ENCODE measurements at places on chromosomes 7 and 10.

- DNase-seq, result no peak
These were observed 561.5 kb upstream of the POT1 start for GRCh38 chr7:125491137-125491536.

DNA sequence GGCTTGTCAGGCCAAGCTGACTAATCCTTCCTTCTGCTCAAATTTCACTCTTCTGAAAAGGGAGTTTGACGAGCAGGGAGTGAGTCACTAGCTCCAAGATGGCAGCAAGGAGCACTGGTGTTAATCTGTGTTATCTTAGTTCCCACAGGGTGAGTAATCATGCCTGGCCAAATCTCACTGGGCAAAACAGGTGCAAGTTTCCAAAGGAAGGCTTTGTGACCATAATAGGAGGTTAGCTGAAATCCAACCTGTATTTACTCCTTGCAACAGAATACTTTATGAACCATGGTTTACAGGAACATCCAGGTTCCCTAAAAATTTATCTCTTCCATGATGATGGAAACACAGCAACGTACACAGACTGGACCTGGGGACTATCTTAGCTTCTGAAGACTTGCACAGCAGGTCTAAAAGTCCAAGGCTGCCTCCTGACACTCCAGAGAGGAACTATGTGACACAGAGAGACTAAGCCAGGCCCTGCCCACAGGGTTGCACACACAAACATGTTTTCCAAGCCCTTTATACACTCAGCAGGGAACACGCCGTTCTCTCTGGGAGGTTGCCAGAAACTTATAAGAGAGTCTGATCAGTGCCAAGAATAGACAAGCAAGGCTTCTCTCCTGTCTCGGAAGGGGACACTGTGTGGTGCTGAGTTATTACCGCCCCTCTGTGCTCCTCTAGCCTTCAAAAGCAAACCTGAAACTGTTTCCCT lies 46.3 kb downstream of the PDK4 start:
- DNase-seq, result no peak

GRCh38 chr10:118793545-118793944 lies 38.8 kb upstream of the CACUL1 start:
- DNase-seq, result no peak

- DNase-seq, result no peak
These were observed 67.4 kb downstream of the PDGFA start for GRCh38 chr7:452226-452751.

GRCh38 chr7:94368371-94368791 lies 26.3 kb upstream of the COL1A2 start:
- DNase-seq, result no peak

GRCh38 chr7:121372376-121373010 lies 23.6 kb downstream of the FAM3C start:
- no peak for DNase-seq

DNA sequence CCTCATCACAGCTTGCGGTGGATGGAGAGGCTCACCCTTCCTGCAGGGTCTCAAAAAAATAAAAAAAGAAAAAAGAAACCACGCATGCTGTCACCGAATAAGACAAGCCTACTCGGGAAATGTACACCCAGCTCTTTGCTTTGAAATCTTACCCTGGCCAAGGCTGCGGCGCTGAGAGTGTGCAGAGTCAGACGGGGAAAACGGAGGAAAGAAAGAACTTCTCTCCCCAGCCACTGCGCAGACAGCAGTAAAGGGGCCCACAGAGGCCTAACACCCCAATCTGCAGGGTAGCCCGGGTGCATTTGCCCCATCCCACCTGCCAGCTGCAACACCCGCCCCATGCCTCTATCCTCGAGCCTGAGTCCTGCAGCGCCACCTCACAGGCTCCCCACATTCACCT lies 14.8 kb downstream of the SLIT1 start:
- DNase-seq, result no peak

DNA sequence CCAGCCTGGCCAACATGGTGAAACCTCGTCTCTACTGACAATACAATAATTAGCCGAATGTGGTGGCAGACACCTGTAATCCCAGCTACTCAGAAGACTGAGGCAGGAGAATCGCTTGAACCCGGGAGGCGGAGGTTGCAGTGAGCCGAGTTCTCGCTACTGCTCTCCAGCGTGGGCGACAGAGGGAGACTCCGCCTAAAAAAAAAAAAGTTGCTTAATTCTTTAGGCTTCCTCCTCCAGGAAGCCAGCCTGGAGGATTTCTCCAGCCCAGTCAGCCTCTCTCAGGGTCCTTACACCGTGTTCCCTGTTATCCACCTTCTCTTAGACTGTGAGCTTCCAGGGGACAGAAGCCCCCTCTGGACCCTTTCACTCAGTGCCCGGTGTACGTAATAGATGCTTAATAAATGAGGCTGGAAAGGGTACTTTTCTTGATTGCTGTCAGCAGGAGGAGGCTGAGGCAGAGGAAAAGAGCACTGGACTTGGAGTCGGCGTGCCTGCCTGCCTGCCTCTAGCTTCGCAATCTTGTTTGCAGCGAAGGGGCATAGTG lies 16.4 kb upstream of the NODAL start:
- no peak for DNase-seq

- DNase-seq, result no peak
These were observed 152.9 kb downstream of the ADAM12 start for GRCh38 chr10:126235091-126235978.

DNA sequence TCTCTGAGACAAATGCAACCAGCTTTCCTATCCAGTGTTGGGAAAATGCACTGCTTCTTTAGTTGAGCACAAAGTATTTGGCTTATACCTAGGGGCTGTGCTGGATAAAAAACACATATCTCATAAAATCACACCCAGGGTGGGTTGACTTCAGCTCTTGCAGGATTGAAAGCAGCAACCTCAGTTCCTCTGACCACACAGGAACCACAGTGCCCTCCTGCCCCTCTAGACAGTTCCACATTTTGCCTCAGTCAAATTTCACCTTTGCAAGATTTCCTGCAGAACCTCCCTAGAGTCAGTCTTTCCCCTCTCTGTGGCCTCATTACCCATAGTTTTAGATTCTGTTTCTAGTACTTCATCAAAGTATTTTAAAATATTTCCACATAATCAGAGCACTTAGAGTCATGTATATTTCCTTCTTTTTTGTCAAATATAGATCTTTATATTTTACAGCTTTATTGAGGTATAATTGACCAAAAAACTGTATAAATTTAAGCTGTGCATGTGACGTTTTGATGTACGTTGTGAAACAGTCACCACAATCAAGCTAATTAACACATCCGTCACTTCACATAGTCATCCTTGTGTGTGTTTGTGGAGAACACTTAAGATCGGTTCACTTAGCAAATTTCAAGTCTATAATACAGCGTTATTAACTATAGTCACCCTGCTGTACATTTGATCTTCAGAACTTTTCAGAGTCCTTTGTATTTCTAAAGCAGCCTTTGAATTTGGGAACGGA lies 37.0 kb upstream of the EGR2 start:
- DNase-seq, result no peak

DNA sequence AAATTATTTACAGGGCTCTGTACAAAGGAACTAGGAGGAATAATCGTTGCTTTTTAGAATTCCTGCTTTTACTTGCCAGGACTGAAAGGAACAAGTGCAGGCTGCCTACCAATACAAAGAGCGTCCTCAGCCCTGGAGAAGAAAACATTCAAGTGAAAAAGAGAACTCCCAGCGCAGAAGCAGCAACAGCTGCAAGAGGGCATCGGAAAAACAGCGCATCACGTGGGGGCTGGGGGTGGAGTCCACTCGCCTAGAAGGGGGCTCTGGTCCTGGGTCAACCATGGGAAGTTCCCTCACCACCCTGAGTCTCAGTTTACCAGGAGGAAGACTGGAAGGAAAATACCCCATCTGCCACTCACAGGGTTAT lies 385 bp upstream of the C10orf90 start:
- DNase-seq, result no peak

- no peak for DNase-seq
These were observed 78.7 kb downstream of the DYNC2I1 start for GRCh38 chr7:158935062-158935461.

GRCh38 chr7:111749625-111750024 lies 187.3 kb upstream of the IMMP2L start:
- no peak for DNase-seq

DNA sequence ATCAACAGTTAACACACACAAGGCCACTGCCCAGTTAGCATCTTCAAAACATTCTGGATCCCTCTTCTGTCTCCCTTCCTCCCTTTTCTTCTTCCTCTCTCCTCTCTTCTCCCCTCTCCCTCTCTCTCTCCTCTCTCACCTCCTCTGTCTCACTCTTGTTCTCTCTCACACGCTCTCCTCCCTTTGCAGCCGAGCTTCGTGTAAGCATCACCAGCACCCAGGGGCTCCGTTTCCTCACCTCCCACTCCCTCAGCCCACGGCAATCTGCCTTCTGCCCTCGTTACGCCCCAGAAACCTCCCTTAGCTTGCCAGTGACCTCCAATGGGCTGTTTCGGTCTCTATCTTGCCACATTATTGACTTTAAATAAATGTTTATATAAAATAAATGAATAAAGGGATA lies 147.4 kb downstream of the TEX36 start:
- DNase-seq, result no peak

- no peak for DNase-seq
These were observed 125.0 kb upstream of the PPP2R2D start for GRCh38 chr10:131775833-131776232.

GRCh38 chr7:38122501-38122900 lies 55.5 kb upstream of the STARD3NL start:
- no peak for DNase-seq

DNA sequence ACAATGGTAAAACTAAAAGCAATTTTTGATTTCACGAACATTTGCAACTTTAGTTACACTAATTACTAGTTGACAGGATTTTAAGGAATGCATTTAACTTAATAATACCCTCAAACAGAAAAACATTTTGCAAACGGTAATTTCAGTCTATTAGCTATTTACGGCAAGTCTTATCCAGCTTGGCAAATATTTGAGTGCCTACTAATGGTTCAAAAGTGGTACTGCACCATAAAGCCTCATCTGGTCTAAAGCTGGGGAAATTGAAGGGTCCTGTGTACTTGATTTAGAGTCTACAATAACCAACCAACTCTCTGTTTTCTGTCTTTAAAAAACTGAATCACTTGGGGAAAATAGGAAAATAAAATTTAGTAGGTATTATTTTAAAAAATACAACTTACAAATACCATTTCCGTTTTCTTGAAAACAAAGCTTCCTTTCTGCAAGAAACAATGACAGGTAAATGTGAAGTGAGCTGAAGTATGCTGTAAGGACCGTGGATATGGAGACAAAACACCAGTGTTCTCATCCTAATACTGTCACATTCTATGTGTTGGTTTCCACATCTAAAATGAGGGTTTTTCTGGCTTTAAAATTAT lies 142.3 kb downstream of the VPS50 start:
- no peak for DNase-seq

GRCh38 chr10:5591336-5591824 lies 66.6 kb downstream of the CALML3 start:
- DNase-seq, result no peak

GRCh38 chr7:101884671-101885596 lies 67.5 kb downstream of the CUX1 start:
- no peak for DNase-seq

- no peak for DNase-seq
These were observed 11.7 kb downstream of the ANK3 start for GRCh38 chr10:60377955-60378354.

- no peak for DNase-seq
These were observed 259.9 kb downstream of the CACNA2D1 start for GRCh38 chr7:82183634-82184033.

- DNase-seq, result no peak
These were observed 3.5 kb downstream of the MKRN1 start for GRCh38 chr7:140475747-140476333.

DNA sequence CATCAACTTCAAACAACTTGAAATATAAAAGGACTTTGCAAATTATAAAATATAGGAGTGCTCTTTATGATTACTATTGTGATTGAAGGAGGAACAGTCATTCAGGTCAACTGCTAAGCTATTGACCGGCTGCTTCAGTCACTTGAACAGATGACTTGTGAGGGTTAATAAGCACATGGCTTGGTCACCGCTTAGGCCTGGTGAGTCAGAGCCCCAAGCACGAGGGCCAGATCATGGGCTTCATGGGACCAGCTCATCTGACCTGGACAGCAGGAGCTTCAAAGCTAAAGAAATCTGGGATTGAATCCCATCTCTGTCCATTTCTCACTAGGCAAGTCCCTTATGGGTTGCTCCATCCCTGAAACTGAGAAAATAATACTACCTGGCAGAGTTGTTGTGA lies 60.4 kb upstream of the ADO start:
- no peak for DNase-seq

- no peak for DNase-seq
These were observed 464.5 kb downstream of the GRID1 start for GRCh38 chr10:85902051-85902450.

- DNase-seq, result no peak
These were observed 39.1 kb upstream of the ABLIM1 start for GRCh38 chr10:114697061-114697598.

DNA sequence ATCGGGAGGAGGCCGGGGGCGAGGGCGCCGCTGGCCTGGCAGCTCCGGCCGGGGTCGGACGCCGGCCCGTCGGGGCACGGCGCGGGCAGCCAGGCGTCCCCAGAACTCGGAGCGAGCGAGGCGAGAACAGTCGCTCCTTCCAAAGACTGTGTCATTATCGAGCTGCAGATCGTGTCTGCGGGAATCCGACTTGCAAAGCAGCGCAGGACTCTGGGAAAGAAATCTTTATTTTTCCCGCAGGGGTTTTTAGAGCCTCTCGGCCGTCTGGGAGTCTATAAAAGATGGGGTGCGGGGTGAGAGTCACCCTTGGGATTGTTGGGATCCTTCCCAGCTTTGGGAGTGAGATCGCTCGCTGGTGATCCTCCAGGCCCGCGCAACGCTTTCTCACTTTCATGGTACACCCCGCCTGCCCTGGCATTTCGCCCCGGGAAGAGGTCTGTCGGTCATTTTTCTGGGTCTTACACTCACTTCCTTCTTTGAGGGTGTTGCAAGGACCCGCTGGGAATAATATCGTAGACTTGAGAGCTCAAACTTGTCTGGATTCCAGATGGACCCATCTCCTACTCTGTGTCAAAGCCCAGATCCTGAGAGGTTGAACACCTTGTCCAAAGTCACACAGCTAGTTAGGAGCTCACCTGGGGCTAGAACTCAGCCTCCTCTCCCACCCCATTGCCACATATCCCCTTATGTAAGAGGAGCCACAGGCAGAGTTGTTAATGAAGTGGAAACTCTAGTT lies 1.0 kb downstream of the UBTD1 start:
- no peak for DNase-seq

DNA sequence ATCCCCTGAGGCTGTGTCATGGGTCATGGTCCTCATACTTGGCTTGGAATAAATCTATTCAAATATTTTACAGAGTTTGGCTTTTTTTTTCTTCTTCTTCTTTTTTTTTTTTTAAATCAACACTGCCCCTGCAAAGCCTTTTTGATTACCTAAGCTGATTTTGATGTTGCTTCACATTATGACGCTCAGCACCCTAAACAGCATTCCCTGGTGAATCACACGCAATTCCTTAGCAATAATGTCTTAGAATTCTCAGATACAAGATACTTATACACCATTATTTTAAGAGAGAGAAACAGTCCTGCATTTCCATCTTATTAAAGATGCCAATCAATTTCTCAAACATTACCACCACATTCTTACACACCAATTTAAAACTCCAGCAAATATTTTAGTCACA lies 323.7 kb upstream of the IGFBP3 start:
- DNase-seq, result no peak

- DNase-seq, result no peak
These were observed 92.5 kb upstream of the INHBA start for GRCh38 chr7:41795276-41795833.

All from CMK (cell line).